GOT3 (cell line): ENCODE measurements at places on chromosomes 2 and 18.

- no peak for DNase-seq
Measured at GRCh38 chr2:109528811-109529501, 84.8 kb downstream of the SEPTIN10 start.

DNA sequence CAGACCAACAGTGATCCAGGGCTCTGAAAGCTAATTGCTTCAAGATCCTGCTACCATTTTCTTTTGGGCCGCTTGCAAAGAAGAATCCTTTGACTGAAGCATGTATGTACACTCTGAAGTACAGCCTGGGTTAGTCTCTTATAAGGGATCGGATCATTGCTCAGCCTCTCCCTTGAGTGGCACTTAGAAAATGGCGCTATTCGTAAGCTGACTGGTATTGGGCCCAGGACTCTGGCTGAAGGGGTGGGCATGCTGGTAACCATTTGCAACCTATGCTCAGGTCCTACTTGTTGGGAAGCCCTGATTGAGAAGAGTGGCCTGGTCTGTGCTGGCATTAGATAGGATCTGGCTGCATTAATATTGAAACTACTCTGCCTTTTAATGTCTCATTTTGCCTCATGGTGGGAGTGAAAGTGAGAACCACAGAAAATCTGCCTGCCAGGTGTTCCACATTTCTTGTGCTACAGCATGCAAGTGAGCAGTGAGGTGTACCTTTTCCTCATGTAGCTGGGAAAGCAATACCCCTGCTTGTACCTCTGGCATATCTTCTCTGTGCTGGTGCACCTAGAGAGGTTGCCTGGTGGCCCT lies 661 bp upstream of the MGAT5 start:
- DNase-seq = no peak

DNA sequence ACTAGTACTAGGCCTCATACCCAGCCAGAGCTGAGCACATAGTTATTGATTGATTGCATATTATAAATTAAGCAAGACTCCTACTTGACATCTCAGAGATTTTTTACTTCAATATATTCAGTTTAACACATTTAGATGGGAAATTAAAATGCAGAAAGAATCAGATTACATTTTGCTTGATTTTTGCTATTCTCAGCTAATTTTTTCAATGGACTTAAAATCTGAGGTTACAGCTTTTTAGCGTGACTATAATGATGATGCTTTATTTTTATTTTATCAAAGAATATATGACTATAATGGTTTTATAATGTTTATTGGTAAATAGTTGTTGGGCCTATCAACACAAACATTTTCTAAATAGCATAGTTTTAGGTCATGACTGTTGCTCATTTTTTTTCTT lies 493.0 kb upstream of the CNTNAP5 start:
- no peak for DNase-seq

DNA sequence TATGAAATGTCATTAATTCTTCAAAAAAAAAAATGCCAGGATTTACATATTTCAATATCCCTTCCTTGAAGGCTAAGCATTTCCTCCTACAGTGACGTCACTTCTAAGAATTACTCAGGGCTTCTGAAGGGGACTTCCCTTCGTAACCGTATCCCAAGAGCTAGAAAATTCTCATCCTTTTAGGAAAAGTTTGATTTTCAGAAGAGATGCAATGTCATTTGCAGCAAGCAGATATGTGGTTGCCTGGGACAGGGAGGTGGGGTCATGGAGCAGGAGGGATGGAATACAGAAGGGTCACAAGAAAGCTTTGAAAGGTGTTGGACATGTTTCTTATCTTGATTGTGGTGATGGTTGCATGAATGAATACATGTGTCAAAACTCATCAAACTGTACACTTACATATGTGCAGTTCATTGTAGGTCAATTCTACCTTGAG lies 97.0 kb upstream of the ATL2 start:
- no peak for DNase-seq

GRCh38 chr18:23243178-23243577 lies 107.9 kb downstream of the CABLES1 start:
- DNase-seq = no peak

DNA sequence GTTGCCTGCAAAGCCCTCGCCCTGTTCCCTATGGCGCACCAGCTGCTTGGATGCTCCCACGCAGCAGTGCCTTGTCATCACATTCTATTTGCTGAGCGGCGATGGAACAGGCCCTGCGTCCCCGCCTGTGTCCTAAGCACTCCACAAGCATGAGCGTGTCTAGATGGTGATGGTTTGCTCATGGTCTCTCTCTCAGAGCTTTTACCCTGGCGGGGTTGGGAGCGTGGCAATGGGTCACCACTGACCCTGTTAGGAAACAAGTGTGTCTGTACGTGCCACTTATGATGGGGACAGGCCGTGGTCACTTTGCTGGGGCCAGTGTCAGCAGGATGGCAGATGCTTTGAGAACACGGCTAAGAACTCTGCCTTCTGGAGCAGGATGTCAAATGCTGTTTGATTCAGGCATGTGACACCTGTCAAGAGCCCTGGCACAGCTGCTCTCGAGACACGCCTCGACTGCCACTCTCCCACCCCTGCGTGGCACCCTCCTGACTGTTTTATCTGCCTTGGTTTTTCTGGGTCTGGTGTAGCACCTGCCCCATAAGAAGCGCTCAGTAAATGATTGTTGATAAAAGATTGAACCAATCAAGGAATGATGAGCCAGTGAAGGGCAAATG lies 44.2 kb downstream of the RRM2 start:
- no peak for DNase-seq

DNA sequence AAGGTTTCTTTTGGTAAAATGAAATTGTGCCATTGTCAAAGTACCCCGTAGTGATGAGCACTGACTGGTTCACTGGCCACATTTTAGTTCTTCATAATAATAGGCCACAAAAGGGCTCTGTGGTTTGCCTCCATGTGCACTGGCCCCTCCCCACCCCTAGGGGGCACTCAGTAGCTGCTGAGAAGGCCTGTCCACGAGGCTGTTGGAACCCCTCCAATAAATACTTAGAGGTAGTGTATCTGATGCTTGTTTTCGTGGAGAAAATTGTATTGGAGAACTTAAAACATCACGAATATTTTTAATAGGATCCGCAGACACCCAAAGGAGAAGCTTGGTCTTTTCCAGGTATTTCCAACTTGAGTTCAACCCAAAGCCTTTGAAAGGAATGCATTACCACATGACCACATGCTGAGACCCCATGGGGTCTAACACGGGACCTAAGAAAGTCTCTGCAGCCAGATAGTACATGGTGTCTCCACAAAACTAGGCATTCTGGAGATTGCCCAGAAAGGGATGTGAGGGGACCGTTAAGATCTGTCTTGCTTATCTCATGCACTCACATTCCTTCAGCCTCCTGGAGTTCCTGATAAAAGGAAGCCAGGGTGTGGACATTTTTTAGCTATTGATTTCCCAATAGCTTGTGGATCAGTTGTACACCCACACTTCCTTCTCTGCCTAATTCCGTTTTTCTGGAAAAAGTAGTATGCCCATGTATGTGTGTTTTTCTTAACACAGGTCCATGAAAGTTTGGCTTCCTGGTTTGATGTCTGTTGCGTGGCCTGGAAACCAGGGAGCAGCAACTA lies 28.5 kb upstream of the NOSTRIN start:
- DNase-seq = no peak

- DNase-seq = no peak
Measured at GRCh38 chr2:178679891-178680290, 127.3 kb downstream of the TTN start.

GRCh38 chr2:231680285-231680991 lies 27.9 kb upstream of the PTMA start:
- no peak for DNase-seq

GRCh38 chr2:69088466-69088865 lies 75.5 kb downstream of the ANTXR1 start:
- DNase-seq = no peak

- DNase-seq = no peak
Measured at GRCh38 chr2:54941248-54941984, 108.8 kb downstream of the RTN4 start.

GRCh38 chr2:201176081-201176481 lies 6.9 kb upstream of the CASP10 start:
- no peak for DNase-seq

- no peak for DNase-seq
Measured at GRCh38 chr2:10079870-10080535, at the start of gene CYS1. Gene CYS1, minus strand, starts transcription at chr2:10080411. Its CDS starts 188 bp downstream, at chr2:10080223.

GRCh38 chr2:11554399-11554716 lies 20.5 kb downstream of the GREB1 start:
- DNase-seq = no peak

DNA sequence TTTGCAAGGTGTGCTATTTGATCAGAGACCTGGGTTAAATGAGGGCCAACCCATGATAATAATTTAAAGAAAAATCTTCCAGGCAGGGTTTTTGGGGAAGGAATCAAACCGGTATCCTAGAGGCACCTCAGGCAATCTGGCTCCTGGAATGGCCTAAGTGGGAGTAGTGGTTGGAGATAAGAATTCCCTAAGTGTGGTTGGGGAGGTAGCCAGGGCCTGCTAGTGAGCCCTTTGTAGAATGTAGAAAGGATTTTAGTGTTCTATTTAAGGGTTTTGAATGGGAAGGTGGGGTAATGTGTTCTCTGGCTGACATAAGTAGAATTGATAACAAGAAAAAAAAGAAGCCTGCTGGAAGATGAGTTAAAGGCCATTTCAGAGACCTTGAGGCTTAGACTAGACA lies 422.2 kb downstream of the XIRP2 start:
- no peak for DNase-seq

GRCh38 chr2:200756618-200757321 lies 54.9 kb upstream of the BZW1 start:
- DNase-seq = no peak

DNA sequence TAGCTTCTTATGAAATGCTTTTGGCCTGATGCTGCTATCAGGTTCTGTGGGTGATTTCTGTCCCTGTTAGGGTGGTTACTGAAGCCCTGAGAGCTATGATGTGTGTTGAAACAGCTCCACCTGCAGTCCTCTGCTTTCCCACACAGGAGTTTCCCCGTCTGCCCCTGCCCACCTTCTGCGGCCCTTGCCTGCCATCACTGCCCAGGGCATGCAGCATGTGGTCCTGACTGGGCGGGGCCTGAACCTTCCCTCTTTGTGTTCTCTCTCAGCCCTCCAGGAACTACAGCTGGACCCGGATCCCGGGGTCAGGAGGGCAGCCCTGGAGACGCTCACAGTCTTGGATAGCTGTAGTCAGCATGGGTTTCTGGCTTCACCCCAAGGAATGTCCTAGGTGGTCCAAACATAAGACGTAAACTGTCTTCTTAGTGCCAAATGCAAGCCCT lies 21.4 kb downstream of the HJURP start:
- DNase-seq = no peak

- DNase-seq = no peak
Measured at GRCh38 chr2:205451901-205452512, 230.3 kb upstream of the NRP2 start.

DNA sequence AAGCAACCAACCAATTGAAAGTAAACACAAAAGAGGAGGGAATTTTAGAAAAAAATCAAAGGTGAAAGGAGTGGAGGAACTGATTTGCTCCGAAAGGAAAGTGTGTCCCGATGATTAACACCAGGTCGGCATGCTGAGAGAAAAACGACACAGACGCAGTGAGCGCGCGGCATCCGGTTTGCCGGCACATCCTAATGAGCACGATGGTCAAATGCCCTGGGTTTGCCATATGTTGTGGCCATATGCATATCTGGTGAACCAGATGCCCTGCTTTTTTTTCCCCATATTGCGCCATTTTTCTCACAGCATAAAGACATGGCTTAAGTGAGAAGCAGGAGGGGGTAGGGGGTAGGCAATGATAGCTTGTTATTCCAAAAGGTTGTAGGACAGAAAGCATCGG lies 626.7 kb downstream of the BCL11A start:
- DNase-seq = no peak

DNA sequence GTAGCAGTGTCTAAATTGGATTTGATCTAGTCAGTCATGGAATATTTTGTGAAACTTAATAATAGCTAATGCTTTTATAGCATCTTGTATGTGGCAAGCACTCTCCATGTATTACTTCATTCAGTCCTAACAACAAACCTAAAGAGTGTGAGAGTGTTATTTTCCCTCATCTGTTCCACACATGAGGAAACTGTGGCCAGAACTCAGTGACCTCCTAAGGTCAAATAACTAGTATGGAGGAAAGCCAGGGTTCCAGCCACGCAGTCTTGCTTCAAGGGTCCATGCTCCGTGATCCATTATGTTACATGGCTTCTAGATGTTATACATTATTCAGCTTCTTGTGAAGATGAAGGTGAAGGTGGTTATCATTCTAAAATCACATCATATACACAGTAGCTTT lies 45.5 kb downstream of the TWSG1 start:
- no peak for DNase-seq

- DNase-seq = no peak
Measured at GRCh38 chr2:71526141-71526540, 72.8 kb downstream of the DYSF start.

DNA sequence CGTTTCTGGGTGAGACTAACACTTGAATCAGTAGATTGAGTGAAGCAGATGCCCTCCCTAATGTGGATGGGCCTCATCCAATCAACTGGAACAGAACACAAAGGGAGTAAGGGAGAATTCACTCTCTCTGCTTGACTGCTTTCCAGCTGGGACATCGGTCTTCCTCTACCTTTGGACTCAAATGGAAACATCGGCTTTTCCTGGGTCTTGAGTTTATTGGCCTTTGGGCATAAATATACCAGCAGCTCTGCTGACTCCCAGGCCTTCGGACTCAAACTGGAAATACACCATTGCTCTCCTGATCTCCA lies 311.6 kb downstream of the STK39 start:
- no peak for DNase-seq

- no peak for DNase-seq
Measured at GRCh38 chr2:12856934-12857601, 140.3 kb downstream of the TRIB2 start.

GRCh38 chr2:156430980-156431358 lies 5.2 kb upstream of the GPD2 start:
- no peak for DNase-seq

GRCh38 chr2:179172894-179173293 lies 91.7 kb downstream of the SESTD1 start:
- no peak for DNase-seq

DNA sequence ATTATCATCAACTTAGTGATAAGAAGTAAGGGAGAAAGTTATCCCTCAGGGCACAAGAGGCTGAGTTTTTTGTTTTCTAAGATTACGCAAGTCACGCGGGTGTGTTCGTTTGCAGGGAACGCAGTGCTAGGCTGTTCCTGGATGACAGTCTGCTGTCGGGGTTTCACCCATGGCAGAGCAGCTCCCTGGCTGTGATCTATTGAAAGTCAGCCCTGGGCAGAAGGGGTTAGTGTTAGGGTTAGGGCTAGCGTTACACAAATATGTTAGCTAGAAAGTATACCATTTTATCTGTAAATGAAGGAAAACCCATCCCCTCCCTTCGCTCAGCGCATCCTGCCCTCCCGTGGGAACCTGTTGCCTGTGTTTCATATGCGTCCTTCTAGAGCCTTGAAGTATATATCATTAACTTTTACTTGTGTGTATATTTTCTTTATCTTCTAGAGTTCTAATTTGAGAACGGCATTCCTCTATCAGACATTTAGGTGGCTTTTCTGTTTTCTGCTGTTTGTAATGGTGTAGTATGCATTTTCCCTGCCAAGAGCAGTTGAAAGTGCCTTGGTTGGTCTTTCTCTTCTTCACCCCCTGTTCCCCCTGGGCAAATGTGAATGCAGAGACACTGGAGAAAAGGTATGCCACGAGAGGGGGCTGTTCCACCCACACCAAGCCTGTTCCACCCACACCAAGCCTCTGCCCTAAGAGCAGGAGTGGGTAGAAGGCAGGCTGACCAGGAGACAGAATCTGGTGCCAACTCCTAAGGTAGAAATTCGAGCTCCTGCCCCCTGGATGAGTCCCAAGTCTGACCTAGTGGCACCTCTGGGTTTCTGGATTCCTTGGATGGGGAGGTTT lies 47.0 kb downstream of the ARMC9 start:
- DNase-seq = no peak

- DNase-seq = no peak
Measured at GRCh38 chr2:39290433-39290832, 46.7 kb upstream of the CDKL4 start.
